ENCODE measurements at places on chromosomes 2 and 18. TPM values are rescaled to one million over a fixed set of nuclear protein-coding genes. Genes with fewer than 3 reads are reported as not detected.

- no peak for DNase-seq
Measured at GRCh38 chr2:102336502-102336945, 19.1 kb upstream of the IL18R1 start.

DNA sequence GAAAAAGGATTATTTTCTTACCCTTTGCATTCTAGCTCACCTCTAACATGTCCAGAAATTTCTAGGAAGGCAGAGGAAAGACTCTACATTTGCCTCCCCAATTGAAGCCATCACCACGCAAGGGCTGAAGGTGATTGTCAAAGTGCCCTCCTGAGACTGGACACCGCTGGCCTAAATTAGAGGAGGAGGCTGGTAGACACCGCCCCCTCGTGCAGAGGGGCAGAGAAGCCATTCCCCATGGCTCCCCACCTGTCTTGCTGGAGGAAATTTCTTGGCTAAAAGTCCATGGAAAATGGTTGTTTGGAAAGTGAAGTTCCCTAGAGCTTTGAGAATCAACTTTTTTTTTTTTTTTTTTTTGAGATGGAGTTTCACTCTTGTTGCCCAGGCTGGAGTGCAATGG is 31.3 kb upstream of the CREB1 start:
- no peak for DNase-seq

Gene STON1
- 13.4 TPM for total RNA-seq

DNA sequence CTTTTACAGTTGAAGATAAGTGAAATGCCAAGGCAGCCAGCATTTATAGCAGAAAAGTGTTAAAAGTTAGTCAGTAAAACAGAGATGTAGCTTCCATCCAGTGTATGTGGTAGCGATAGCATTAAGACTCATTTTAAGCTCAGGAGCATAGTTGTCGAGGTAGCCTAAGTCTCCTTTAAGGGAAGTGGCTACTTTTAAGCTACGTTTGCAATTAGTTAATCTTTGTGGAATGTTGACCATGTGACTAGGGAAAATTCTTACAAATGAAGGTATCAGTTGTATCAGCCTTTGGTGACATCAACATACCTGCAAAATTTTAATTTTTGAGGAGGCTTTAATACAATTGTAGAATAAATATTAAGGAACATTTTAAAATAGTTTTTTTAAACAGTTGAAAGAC is 61.9 kb downstream of the LHCGR start:
- DNase-seq: no peak

Gene PID1
- 1.3 TPM for total RNA-seq

- DNase-seq: no peak
Measured at GRCh38 chr2:48328942-48329723, 200.8 kb upstream of the STON1 start.

GRCh38 chr2:8552293-8552801 is 129.5 kb upstream of the ID2 start:
- no peak for DNase-seq

- no peak for DNase-seq
Measured at GRCh38 chr2:69762025-69762424, 20.1 kb downstream of the ANXA4 start.

GRCh38 chr2:5235701-5236100 is 456.5 kb upstream of the SOX11 start:
- no peak for DNase-seq

Gene CXCR4
- 1.3 TPM for total RNA-seq

GRCh38 chr2:24576617-24577016 is 85.6 kb downstream of the NCOA1 start:
- DNase-seq: no peak

- no peak for DNase-seq
Measured at GRCh38 chr18:46171331-46171730, 67.1 kb downstream of the HAUS1 start.

Gene RAB6C
- 0.07 TPM for total RNA-seq

- DNase-seq: no peak
Measured at GRCh38 chr2:219720956-219721355, 93.5 kb downstream of the SLC4A3 start.

GRCh38 chr2:99297994-99298393 is 3.0 kb downstream of the LYG1 start:
- no peak for DNase-seq

Gene ACAA2
- total RNA-seq: 136 TPM

Gene TUBA4B
- total RNA-seq: not detected

GRCh38 chr2:240205348-240205747 is 64.9 kb upstream of the OTOS start:
- DNase-seq: peak; percentile 20

Gene SERPINB3
- total RNA-seq: 0.11 TPM

DNA sequence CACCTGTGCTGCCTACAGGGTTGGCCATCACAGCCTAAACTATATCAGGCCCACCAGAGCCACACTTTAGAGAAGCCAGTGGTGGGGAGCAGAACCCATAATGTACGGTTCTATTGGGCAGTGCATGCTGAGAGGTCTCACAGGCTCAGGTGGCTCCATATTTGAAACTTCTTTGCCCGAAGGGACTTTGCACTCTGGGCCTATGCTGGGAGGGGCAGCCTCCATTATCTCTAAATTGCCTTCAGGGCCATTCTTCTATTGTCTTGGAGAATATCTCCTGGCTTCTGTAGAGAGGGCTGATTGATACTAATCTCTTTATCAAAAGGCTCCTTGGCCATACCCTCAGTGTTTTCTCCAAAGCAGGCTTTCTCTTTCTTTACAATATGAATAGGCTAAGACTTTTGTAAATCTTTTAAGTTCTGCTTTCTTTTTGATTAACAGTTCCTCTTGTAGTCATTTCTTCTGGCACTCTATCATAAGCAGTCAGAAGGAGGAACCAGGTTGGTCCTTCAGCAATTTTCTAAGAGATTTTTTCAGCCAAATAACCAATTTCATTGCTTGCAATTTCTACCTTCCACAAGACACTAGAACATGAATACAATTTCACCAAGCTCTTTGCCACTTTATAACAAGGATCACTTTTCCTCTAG is 44.5 kb downstream of the RPE start:
- DNase-seq: no peak

Gene ABCG8
- total RNA-seq: 0.25 TPM

Gene BIN1
- total RNA-seq: 38.9 TPM

DNA sequence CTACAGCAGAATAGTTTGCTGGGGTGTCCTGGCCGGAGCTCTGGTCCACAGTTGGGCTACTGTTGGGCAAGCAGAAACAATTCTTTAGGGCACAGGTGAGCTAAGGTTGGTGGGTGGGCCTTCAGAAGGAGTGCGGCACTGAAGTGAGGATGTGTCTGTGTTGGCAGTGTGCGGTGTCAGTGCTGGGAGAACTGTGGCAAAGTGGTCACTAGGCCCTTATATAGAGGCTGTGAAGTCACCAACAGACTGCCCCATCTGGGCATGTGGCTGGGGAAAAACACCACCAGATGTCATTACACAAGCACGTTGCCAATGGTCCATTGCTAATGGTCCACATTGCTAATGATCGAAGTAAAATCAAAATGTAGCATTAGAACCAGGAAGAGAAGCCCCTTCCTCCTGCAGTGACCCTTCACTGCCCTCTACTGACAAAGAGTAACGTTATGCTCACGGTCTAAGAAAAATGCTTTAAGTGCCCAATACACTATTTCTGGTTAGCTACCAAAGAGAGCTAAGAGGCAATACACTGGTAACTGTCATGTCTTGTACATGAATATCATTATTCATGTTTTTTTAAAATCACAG is 21.3 kb downstream of the SCN1A start:
- DNase-seq: no peak

GRCh38 chr2:189530965-189531637 is 49.5 kb downstream of the SLC40A1 start:
- no peak for DNase-seq

Gene LINC00305
- not detected for total RNA-seq

DNA sequence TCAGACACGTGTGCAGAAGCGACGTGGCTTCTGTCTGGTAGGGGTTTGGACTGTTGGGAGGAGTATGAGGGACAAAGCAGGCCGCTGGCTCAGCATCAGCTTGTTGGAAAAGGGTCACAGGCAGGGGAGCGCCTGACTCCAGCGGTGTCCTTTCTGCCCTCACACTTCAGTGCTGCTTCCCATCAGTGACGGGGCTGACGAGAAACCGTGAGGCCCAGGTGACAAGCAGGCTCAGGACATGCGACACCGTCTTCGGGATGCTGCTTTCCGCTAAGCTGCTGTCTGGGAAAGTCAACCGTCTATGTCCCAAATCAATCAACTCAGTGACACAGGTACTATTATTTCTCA is 90.5 kb downstream of the USP40 start:
- DNase-seq: no peak

- DNase-seq: no peak
Measured at GRCh38 chr18:48217258-48218250, 191.6 kb downstream of the ZBTB7C start.

DNA sequence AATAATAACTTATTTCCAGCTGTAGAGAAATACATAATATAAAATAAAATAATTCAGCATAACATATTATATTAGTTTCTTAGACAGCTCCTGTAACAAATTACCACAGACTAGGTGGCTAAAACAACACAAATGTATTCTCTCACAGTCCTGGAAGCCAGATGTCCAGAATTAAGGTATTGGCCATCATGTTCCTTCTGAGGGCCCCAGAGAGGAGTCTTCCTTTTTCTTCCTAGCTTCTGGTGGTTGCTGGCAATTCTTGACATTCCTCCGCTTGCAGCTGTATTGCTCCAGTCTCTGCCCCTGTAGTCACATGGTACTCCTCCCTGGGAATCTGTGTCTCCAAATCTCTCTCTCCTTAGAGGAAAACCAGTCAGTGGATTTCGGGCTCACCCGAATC is 146.8 kb downstream of the RBM43 start:
- no peak for DNase-seq

DNA sequence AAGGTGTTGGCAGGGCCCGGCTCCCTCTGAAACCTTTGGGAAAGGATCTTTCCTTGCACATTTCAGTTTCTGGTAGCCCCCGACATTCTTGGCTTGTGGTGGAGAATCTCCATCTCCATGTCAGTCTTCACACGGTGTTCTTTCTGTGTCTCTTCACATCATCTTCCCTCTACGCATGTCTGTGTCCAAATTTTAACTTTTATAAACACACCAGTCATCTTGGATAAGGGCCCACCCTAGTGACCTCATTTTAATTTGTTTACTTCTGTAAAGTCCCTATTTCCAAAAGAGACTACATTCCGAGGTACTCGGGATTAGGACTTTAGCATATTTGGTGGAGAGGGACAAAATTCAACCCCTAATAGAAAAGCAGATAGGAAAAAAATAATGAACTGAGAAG is 138.4 kb downstream of the GALNT3 start:
- DNase-seq: no peak

GRCh38 chr2:84849271-84849952 is 31.5 kb downstream of the TRABD2A start:
- DNase-seq: no peak

DNA sequence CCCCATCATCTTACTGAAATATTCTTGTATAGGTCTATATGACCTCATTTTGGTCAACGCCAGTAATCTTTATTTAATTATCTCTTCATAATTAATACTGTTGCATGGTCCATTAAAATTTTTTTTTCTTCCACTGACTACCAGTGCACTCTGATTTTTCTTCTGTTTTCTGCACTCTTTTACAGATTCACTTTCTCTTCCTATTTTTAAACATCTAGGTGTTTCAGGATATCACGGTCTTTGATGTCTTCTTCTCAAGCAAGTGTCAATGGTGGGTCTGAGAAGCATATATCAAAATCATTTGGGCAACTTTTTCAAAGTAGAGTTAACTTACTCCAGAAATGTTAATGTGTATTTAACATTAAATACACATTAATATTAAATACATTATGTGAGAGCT is 51.4 kb downstream of the CCDC141 start:
- no peak for DNase-seq

Gene SNORC
- total RNA-seq: 3.4 TPM

Data from WTC11 (cell line).